ENCODE measurements at places on chromosomes 16 and 17. TPM values are rescaled to one million over a fixed set of nuclear protein-coding genes. Genes with fewer than 3 reads are reported as not detected.

Gene CBLN1
- total RNA-seq: not detected

Gene PRM2
- total RNA-seq: not detected

Gene DPEP1
- not detected for total RNA-seq

Gene CYLD
- total RNA-seq: 243 TPM

Gene HASPIN
- total RNA-seq: 1.0 TPM

Gene HSD17B2
- not detected for total RNA-seq

Gene UTS2R
- not detected for total RNA-seq

Gene NHERF2
- 5.8 TPM for total RNA-seq

Gene BCL6B
- not detected for total RNA-seq

Gene KCNJ12
- total RNA-seq: 0.09 TPM

Gene KARS1
- 151 TPM for total RNA-seq

Gene C1QL1
- not detected for total RNA-seq

Gene CCDC200
- not detected for total RNA-seq

Gene SCGB1C2
- not detected for total RNA-seq

Gene STH
- not detected for total RNA-seq

Gene INCA1
- 0.38 TPM for total RNA-seq

Gene FGF11
- 2.4 TPM for total RNA-seq

Gene OR1F1
- not detected for total RNA-seq

Gene CYB561
- 34.0 TPM for total RNA-seq

Gene CCL7
- not detected for total RNA-seq

Gene CCL11
- not detected for total RNA-seq

Gene MYADML2
- total RNA-seq: not detected

Gene RCVRN
- not detected for total RNA-seq

Gene OR1A1
- not detected for total RNA-seq

Gene CTRB2
- total RNA-seq: 15.1 TPM

Gene RAD51D
- 14.6 TPM for total RNA-seq

Gene MRM1
- 18.2 TPM for total RNA-seq

Gene PIPOX
- total RNA-seq: 4.6 TPM

Gene HSD11B2
- 0.20 TPM for total RNA-seq

Gene TBC1D28
- 0.39 TPM for total RNA-seq

Gene PGAP3
- 29.1 TPM for total RNA-seq

Gene CCR7
- total RNA-seq: 231 TPM

Gene MILR1
- not detected for total RNA-seq

Gene KRTAP9-8
- total RNA-seq: not detected

Gene BOLA2
- 3.4 TPM for total RNA-seq

Gene RHBDF2
- total RNA-seq: 99.0 TPM

Gene VMO1
- 0.63 TPM for total RNA-seq

Gene C16orf96
- total RNA-seq: 0.66 TPM

Gene KRTAP2-4
- not detected for total RNA-seq

Gene SMPD3
- total RNA-seq: 2.3 TPM

Gene OTOP3
- not detected for total RNA-seq

Gene DNASE1L2
- total RNA-seq: 0.63 TPM

Gene CD300H
- not detected for total RNA-seq

Gene CTRB1
- total RNA-seq: 8.3 TPM

Gene ADAD2
- 0.25 TPM for total RNA-seq

Gene ABI3
- 18.3 TPM for total RNA-seq

Gene HS3ST3A1
- not detected for total RNA-seq

Gene TBC1D3D
- total RNA-seq: 1.1 TPM

Gene CACNG1
- total RNA-seq: not detected

Gene KIF18B
- 0.76 TPM for total RNA-seq

All from T-cell (primary cell).